ENCODE measurements at places on chromosomes 5 and 9.

DNA sequence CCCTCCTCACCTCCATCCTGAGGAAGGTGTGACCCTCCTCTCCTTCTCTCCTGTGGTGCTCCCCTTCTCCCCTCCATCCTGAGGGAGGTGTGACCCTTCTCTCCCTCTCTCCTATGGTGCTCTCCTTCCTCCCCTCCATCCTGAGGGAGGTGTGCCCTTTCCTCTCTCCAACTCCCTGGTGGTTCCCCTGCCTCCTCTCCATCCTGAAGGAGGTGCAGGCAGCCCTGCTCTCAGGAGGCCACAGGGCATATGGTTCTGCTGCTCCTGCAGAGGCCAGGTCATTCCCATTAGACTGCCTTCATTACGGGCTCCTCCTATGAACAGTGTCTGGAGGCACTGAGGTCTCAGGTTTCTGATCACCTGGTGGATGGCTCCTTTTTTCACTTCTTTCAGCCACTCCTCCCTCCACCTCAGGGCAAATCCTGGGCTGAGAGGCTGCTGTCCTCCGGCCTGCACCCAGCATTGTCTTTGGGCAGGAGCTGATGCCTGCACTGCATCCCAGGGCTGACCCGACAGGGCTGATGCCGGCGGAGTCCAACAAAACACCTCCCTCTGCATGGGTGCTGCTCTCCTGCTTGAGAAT, 197.1 kb downstream of the MED10 start:
- H3K27me3 ChIP-seq, result no peaks in the 10 kb centered on the region
- no peak for DNase-seq
- H3K27ac ChIP-seq, result no peak overlapping the region
- H3K4me1 ChIP-seq, result no peaks in the 10 kb centered on the region
- no peak overlapping the region for H3K4me3 ChIP-seq

- peaks cover 44% of the 10 kb centered on the region for H3K27me3 ChIP-seq
- peak overlapping the region; percentile 21 for H3K4me3 ChIP-seq
- DNase-seq, result no peak
- H3K27ac ChIP-seq, result no peak overlapping the region
- no peaks in the 10 kb centered on the region for H3K36me3 ChIP-seq
These were observed 2.6 kb downstream of the EBF1 start for GRCh38 chr5:159096924-159097783.

GRCh38 chr9:98211260-98211659, 18.8 kb upstream of the CORO2A start:
- H3K27me3 ChIP-seq, result no peaks in the 10 kb centered on the region
- no peaks in the 10 kb centered on the region for H3K4me1 ChIP-seq
- peaks cover 24% of the 10 kb centered on the region for H3K36me3 ChIP-seq
- H3K4me3 ChIP-seq, result no peak overlapping the region
- no peak for DNase-seq

- H3K4me1 ChIP-seq, result no peaks in the 10 kb centered on the region
- no peaks in the 10 kb centered on the region for H3K27me3 ChIP-seq
- H3K4me3 ChIP-seq, result no peak overlapping the region
These were observed 14.0 kb downstream of the DDX46 start for GRCh38 chr5:134772461-134773125.

DNA sequence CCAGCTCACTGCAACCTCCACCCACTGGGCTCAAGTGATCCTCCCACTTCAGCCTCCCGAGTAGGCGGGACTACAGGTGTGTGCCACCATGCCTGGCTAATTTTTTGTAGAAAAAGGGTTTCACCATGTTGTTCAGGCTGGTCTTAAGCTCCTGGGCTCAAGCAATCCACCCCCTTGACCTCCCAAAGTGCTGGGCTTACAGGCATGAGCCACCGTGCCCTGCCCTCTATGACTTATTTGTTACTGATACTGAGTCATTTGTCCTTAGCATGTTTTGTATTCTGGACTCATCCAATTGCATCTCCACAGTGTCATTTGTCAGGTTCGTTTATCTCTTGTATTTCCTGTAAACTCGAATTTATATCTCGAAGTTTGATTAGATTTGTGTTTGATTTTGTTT, 2.7 kb upstream of the ITK start:
- peak overlapping the region; percentile 31 for H3K27ac ChIP-seq
- H3K27me3 ChIP-seq, result no peaks in the 10 kb centered on the region
- no peak overlapping the region for H3K4me3 ChIP-seq

- no peaks in the 10 kb centered on the region for H3K27me3 ChIP-seq
- no peak overlapping the region for H3K4me3 ChIP-seq
- no peak overlapping the region for H3K27ac ChIP-seq
- DNase-seq, result no peak
- no peaks in the 10 kb centered on the region for H3K36me3 ChIP-seq
- H3K4me1 ChIP-seq, result no peaks in the 10 kb centered on the region
These were observed 17.9 kb downstream of the SLC36A3 start for GRCh38 chr5:151285683-151286082.
